ENCODE measurements at places on chromosomes 1 and 21.

DNA sequence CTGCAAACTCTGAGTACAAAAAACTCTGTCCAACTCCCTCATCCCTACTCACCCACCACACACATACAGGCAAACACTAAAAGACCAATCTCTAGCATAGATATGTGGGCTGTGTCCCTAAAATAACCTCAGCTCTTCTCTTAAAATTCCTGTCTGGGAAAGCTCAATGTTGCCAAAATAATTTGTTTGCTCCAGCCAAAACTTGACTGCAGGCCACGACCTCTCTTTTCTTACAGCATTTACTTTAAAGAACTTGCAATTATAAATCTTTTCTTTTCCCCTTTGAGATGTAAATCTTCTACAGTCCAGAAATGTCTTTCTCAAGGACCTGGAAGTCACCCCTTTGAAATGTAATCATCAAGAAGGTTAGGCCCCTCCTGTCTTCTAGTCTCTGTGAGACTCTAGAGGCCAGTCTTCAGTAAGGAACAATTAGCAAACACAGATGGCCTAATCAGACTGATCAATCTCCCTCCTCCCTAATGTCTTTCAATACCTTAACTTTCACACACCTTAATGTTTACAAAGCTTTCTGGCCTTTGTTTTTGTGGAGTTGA, 483.6 kb upstream of the RGS18 start:
- DNase-seq: no peak

- no peak for DNase-seq
These were observed 19.0 kb upstream of the DOCK7 start for GRCh38 chr1:62706985-62707743.

DNA sequence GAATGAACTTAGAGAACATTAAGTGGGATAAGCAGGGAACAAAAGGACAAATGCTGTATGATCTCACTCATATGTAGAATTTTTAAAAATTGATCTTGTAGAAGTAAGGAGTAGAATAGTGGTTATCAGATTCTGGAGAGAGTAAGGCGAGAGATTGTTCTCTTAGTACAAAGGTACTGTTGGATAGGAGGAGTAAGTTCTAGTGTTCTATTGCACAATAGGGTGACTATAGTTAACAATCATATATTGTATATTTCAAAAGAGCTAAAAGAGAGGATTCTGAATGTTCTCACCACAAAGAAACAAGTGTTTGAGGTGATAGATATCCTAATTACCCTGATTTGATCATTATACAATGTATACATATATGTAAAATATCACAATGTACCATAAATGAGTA, 735.9 kb downstream of the NCAM2 start:
- no peak for DNase-seq

DNA sequence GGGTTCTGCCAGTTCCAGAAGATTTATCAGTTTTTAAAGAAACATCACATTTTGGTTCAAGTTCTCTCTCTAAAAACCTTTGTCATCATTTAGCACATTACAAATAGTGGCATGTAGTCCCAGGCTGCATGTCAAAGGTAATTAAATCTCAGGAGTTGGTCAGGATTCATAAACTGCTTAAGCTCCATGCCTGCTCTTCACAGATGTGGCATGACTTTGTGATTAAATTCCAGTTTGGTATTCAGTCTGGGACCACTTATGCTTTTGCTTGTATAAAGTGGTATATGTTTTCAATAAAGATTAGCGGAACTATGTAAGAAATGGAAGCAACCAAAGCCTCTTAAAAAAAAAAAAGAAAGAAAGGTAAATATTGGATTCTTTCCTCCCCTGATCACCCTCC, 408.0 kb downstream of the DISC1 start:
- DNase-seq: no peak

DNA sequence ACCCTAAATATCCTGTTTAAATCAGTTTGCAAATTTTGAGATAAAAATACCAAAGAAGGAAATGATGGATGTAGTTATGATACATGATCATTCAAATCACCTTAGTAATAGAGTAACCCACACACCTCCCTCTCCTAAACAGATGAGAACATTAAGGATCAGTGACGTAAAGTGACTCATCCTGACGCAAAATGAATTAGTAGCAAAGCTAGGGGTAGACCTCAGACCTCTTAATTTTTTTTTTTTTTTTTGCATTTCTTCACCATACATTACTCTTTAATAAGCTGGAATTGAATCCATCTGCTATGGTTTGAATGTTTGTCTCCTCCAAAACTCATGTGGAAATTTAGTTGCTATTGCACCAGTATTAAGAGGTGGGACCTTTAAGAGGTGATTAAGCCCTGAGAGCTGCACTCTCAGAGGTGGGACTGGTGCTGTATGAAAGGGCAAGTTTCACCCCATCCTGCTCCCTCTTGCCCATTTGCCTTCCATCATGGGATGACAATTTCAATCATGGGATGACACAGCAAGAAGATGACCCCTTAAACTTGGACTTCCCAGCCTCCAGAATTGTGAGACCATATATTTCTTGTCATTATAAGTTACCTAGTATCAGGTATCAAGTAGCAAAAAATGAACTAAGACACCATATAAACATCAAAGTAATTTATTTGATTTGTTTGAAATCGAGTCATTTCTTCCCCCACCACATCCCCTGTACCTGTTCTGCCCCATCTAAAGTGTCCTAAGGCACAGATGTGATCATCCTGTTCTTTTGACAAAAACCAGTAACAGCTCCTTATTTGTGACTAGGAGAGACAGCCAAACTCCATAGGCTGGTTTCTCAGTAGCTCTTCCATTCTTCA, 114.6 kb upstream of the DUSP10 start:
- DNase-seq: peak; percentile 92

- DNase-seq: peak; percentile 75
These were observed 65.6 kb upstream of the PLA2G4A start for GRCh38 chr1:186763107-186763506.

GRCh38 chr1:230861489-230861888, 6.8 kb downstream of the C1orf198 start:
- DNase-seq: no peak

GRCh38 chr1:87474098-87474497, 145.4 kb downstream of the LMO4 start:
- no peak for DNase-seq

GRCh38 chr21:33025489-33026442, at the start of gene OLIG2:
OLIG2 (plus strand) TSS chr21:33025935; CDS start chr21:33026863, 928 bp downstream.
- peak; percentile 32 for DNase-seq

DNA sequence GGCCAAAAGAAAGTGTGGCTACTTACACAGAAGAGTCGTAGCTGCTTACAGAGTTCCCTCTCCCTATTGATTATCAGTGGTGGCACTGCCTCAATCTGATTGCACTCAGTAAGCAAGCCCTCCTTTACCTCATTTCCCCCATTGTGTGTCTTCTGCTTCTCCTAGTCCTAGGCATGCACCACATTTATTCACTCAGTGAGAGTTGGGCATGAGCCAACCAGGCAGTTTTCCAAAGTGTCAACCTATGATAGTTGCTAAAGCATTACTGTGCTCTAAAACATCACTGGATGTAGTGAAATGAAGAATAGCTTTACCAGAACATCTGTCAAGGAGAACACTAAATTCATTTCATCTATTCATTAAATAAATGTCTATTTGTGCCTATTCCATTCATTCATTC, 19.3 kb downstream of the GJA5 start:
- DNase-seq: no peak

DNA sequence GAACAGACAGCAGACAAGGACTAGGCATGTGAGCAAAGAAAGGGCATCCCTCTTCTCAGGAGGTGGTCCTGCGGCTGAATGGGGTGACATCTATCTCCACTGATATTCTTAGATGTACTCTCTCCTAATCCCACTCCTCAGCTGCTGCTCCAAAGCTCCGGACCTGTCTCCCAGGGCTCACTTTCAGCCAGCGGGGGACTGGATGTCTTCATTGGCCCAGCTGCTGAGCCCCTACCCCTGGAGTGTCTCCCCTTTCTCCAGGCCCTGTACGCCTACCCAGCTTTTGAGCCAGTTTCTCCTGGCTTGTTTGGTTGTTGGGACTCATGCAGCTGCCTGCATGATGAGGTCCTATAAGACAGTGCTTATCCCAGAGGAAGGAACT, 28.8 kb upstream of the CSF1 start:
- no peak for DNase-seq

- no peak for DNase-seq
These were observed 437.0 kb downstream of the MATN1 start for GRCh38 chr1:30286241-30286987.

DNA sequence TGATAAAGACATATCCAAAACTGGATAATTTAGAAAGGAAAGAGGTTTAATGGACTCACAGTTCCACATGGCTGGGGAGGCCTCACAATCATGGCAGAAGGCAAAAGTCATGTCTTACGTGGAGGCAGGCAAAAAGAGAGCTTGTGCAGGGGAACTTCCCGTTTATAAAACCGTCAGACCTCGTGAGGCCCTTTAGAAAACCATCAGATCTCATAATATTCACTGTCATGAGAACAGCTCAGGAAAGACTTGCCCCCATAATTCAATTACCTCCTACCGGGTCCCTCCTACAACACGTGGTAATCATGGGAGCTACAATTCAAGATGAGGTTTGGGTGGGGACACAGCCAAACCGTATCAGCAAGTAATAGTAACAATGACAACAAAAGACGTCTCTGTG, 88.2 kb upstream of the SLC25A33 start:
- no peak for DNase-seq

- peak; percentile 23 for DNase-seq
These were observed 3.6 kb upstream of the FOXD2 start for GRCh38 chr1:47434051-47434842.

DNA sequence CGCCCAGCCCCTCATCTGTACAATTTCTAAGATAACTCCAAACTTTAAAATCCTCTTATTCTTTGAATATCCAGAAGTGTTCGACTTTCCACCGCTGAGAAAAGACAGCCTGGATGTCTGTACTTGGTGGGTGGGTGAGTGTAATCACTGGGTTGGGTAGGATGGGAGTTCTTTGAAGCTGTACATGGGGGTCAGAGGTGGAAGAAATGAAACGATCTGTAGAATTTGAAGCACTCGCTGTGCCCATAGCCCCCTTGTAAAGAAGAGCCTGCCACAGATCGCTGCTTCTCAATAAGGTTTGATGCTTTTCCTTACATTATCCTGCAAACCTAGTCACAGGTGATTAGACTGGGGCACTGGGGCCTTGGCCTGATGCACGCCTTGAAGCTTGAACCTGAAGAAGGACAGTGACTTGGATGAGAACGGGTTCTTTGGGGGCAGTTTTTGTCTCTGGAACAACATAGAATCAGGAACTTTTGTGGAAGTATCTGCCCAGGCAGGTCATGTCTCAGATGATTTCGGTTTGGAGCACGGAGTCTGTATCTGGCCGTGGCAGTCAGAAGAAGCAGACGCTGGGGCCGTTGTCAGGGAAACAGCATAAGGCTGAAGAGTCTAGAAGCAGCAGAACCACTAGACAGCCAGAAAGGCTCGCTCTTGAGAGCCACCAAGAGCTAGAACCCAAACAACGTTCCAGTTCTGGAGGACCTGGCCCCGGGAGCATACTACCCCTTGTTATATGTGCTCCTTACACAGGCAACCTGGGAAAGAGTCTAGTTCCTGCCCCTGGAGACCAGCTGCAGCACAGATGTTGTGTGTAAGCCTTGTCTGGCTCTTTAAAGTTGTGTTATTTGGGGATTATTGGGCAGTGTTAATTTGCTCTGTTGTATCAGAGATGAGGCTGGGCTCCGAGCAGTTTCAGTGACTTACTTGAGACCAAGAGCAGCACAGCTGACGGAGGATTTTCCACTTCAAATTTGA, 45.1 kb upstream of the SCCPDH start:
- no peak for DNase-seq

DNA sequence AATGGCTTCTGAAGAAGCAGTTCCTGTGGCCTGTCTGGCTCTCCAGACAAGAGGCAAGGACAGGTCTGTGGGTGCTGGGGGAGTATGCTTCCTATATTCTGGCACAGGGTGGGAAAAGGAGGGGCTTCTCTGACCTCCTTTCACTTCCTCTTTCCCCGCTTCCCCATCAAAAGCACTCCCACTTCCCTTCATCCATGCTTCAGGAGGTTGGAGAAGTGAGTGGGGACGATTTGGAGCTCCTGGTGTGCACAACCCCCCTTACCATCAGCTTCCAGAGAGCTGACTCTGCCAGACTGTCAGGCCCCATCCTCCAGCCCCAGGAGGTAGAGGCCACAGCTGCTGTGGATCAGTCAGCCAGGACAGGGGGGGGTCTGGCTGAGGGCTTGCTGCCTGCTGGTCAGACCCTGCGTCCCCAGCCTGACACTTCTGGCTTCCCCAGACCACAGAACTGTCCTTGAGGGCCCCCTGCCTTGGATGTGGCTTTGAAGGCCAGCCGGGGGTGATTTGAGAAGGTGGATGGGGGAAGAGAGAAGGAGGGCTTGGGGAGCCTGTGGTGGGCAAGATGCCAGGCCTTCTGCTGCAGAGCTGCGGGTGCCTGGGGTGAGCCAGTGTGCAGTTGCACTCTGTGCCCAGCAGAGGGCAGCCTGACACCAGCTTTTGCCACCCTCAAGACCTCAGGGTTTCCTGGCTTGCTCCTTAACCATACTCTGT, 21.5 kb upstream of the TMEM222 start:
- peak; percentile 83 for DNase-seq

DNA sequence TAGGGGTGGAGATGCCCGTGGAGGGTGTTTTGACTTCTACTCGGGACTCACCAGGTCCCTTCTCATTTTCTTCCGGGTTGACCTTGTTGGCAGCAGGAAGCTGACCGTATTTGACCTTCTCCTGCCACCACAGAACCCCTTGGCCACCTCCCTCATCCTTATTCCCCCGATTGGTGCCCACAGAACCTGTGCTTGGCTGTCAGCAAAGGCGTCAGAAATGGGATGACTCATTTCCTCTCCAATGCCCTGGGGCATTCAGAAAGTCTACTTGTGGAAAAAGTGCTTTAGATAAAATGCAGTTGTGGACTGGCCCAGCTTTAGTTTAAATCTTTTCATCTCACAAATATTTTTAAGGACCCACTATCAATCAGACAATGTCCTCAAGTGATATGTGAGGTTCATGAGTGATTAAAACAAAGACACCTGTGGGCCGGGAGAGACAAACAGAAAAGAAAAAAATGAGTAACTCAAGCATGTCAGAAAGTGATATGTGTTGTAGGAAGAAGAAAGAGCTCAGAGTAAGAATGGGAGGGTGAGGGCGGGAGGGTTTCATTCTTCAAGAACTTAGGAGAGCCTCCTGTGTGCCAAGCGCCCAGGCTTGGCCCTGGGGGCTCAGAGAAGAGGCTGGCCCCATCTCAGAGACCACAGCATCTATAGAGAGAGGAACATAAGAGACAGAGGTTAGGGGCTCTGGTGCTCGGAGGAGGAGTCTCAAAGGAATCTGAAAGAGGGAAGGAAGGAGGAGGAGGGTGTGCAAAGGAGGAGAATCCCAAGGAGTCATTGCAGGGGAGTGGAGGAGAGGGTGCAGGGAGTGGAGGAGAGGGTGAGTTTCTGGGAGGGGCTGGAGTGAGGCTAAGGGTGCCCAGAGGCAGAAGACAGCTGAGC, 221.6 kb upstream of the VAMP3 start:
- peak; percentile 83 for DNase-seq
